T-helper 1 cell (primary cell): ENCODE measurements at places on chromosomes 3 and 15.

- no peak for DNase-seq
These were observed 40.4 kb upstream of the TUBGCP5 start for GRCh38 chr15:23079766-23080165.

DNA sequence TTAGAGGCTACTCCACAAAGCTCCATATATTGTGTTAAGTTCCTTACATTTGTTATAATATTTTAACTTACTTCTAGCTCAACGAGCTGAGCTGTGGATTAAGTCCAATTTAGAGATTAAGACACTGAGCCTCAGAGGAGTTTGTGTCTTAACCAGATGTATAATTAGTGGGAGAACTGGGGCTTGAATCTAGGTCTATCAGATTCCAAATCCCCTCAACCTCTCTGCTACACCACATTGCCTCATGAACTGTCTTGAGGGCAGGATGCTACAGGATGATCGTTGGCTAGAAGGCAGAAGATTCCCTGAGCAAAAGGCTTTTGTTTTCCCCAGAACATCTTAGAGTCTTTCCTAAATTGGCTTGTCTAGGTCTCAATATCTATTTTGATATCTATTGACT, 890.8 kb downstream of the NAALADL2 start:
- no peak for DNase-seq

GRCh38 chr3:74590620-74591262, 23.7 kb downstream of the CNTN3 start:
- DNase-seq, result no peak

- DNase-seq, result no peak
These were observed 27.6 kb downstream of the TKT start for GRCh38 chr3:53227993-53228885.

DNA sequence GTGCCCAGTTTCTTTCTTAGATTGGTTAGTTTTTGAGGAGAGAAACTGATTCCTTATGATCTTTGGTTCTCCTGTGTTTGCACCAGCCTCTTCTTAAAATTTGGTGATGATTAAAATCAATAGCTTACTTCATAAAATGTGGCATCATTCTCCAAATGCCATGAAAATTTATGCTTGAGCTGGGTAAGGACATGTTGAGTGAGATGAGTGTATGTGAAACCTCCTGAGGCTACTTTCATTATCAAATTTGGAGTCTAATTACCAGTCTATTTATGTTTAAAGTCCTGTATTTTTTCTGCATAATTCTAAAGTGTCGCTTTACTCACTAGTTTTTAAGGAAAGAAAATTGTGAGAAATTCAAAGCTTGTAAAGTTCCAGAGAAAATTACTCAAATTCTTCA, 102.1 kb downstream of the DIPK2A start:
- DNase-seq, result no peak

DNA sequence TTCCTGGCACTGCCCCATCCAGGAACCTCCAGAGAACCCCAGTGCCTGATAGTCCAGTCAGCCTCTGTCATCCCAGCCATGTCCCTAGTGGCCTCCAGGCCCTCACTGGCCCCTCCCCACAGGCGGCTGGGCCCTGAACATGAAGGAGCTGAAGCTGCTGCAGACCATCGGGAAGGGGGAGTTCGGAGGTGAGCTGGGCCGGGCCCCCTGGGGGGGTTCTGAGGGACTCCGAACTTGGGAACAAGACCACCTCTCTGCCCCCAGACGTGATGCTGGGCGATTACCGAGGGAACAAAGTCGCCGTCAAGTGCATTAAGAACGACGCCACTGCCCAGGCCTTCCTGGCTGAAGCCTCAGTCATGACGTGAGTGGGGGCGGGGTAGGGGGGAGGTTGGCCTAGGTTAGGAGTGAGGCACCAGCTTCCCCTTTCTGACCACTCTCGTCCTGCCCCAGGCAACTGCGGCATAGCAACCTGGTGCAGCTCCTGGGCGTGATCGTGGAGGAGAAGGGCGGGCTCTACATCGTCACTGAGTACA, 12.0 kb upstream of the LMAN1L start:
- no peak for DNase-seq
